ENCODE measurements at places on chromosomes 16 and 17.

GRCh38 chr16:84599521-84600202 lies 18.2 kb downstream of the COTL1 start:
- H3K36me3 ChIP-seq: no peaks in the 10 kb centered on the region
- H3K4me1 ChIP-seq: peaks cover 57% of the 10 kb centered on the region
- no peak overlapping the region for H3K4me3 ChIP-seq

DNA sequence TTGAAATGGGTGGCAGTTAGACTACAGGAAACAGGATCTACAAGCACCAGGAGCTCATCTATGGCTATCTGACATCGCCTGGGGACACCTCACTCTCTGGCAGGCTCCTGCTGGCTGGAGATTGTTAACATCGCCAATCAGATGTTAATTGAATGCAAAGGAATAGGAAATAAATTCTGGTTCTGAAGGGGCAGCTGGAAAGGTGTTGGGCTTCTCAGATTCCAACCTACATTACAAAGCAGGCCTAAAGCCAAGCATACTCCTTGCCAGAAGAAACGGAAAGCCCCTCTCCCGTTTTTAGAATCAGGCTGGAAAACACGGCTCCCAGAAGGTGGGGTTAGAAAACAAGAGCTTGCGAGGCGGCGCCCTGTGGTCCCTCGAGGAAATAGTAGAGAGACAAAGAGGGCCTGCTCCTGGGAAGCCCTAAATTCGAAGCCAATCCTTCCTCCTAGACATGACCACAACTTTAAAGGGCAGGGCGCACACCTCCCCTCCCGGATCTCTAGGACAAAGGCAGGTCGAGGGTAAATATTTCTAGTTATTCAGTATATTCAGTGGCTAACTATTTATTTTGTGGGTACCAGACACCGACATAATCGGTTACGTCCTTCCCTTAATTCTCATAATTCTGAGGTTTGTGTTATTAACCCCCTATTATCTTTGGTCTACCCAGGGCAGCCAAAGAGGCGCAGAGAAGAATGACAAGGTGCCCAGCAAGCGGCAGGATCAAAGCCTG lies 763 bp upstream of the TOM1L1 start:
- H3K4me3 ChIP-seq: peak overlapping the region; percentile 39
- H3K36me3 ChIP-seq: no peaks in the 10 kb centered on the region
- no peaks in the 10 kb centered on the region for H3K4me1 ChIP-seq
- H3K27ac ChIP-seq: no peak overlapping the region
- DNase-seq: no peak

- H3K4me3 ChIP-seq: no peak overlapping the region
- H3K27ac ChIP-seq: peak overlapping the region; percentile 99
- peaks cover 26% of the 10 kb centered on the region for H3K4me1 ChIP-seq
- H3K36me3 ChIP-seq: no peaks in the 10 kb centered on the region
- no peaks in the 10 kb centered on the region for H3K27me3 ChIP-seq
These were observed 7.3 kb downstream of the CYGB start for GRCh38 chr17:76530095-76530723.

- no peak for DNase-seq
- H3K36me3 ChIP-seq: no peaks in the 10 kb centered on the region
- no peaks in the 10 kb centered on the region for H3K4me1 ChIP-seq
- no peak overlapping the region for H3K4me3 ChIP-seq
These were observed 47.6 kb downstream of the MYH13 start for GRCh38 chr17:10325031-10325695.
